ENCODE measurements at places on chromosomes 4 and X.

DNA sequence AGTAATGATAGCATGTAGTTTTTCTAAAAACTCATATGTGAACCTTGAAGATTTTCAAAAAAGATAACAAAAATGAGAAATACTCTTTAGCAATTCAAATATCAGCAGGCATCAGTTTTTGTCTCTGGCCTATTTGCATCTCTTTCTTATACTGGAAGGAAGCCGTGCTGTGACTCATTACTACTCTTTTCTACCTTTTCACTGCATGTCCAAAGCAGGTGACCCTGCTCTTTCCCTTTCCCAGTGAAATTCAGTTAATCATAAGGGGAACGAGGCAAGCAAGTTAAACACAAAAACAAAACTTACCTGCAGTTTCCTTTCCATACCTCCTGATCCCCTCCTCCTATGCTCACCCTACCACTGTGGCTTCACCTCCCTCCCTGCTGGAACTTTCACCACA lies 9.3 kb downstream of the SPATA4 start:
- DNase-seq = no peak

GRCh38 chrX:138982365-138982764 lies 270.8 kb upstream of the FGF13 start:
- DNase-seq = no peak

GRCh38 chr4:23213198-23213597 lies 520.5 kb downstream of the GBA3 start:
- DNase-seq = no peak

DNA sequence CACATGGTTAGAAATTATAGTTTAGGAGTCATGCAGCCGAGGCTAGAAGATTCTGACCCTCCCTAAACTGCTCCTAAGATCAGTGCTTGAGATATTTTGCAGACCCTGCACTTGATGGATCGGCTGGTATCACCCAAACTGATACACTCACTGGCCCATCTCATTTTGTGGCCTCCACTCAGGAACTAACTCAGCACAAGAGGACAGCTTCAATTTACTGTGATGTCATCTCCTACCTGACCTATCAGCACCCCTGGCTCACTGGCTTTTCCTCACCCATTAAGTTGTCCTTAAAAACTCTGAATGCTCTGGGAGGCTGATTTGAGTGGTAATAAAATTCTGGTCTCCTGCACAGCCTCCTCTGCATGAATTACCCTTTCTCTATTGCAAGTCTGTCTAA lies 450.9 kb downstream of the PCDH10 start:
- no peak for DNase-seq

DNA sequence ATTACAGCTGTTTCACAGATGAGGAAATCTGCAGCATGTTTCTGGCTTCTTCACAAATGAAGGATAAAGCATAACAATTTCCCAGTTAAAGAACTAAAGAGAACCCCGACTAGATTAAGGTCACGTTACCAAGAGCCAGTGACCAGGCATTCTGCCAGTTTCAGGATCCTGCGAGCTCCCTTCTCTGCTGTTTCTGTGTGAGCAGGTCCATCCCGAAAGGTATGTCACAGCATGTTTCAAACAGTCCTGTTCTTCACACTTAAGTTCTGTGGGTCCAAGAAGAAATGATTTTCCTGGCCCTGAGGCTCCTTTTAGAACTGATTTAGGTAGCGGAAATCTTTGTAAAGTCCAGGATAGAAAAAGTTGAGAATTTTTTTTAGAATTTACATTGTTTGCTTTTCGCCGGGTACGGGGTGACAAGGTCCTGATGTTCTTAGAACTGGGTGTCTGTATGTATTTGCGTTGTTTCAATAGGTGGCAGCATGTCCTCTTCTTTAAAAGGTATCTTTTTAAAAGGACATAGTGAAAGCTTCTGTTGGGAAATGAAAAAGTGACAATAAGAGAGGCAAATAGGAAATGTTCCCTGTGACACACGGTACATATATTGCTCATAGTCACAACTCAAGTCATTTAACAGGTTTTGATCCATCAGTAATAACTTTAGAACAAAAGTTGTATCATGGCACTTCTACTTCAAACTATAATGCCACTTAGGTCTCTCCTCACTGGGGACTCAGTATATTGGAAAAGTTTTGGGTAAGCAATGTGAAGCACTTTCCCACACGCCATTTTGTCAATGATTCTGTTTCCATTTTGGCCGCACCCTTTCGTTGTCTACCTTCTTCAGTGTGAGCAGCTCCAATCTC lies 18.4 kb downstream of the IL21 start:
- peak; percentile 27 for DNase-seq

DNA sequence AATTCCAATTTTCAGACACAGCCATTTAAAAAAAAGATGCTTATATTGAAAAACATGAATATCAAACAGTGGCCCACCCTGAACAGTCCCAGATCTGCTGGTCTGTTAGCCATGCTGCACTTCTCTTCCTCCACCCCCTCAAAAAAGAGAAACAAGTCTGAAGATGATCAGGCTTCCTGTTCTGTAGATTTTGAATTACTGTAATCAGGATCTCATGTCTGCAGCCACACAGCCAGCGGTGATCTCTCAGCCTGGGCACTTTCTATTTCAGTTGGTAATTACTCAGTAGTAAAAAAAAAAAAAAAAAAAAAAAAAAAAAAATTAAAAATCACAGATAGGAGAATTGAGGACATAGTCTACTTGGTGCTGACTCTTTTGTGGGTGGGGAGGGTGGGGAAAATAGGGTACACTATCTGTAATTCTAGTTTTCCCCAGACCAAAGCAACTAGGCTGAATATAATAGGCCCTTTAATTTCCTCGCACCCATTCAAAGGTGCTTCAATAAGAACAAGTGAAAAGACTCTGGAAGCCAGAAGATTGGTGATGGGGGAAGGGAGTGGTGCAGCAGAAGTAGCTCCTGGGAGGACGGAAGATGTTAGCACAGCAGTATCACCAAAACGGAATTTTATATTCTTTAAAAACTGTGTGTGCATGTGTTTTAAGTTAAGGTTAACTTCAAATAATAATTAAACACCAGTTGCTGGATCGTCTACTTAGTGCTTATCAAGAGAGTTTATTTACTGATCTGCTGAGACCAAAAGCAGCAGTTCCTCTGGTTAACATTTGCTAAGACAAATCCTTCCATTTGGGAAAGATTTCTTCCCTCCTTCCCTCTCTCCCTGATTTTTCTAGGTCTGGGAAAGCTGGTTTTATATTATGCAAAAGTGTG lies 47.0 kb downstream of the SPRY1 start:
- no peak for DNase-seq

- DNase-seq = no peak
Measured at GRCh38 chr4:48653217-48654014, 126.7 kb downstream of the FRYL start.

DNA sequence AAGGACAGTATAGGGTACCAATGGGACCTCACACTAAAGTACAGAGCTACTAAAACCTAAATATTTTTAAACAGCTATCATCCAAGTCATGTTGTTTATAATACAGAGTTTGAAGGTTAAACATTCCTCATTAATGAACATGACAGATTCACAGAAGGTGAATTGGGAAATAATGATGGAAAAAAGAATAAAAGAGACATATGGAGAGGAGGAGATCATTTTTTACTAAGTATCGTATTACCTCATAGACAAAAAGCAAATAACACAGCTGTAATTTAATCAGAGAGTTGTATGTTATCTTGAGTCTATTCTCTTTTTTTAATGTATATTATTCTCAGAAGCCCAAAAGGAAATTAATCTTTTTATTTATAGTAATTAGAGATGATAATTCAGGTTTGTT lies 7.9 kb downstream of the PLK4 start:
- no peak for DNase-seq

- no peak for DNase-seq
Measured at GRCh38 chr4:2977211-2978088, 14.1 kb downstream of the GRK4 start.

GRCh38 chr4:73841243-73841925 lies 4.9 kb downstream of the CXCL6 start:
- no peak for DNase-seq

Data from COR-L47 (cell line).